T-helper 2 cell treated with Interferon-gamma antibody and Interleukin-4, amounts not matched to agents 5 μg/mL and 100 μg/mL, for 36 hours (primary cell): ENCODE measurements at places on chromosomes 13 and 19.
A peak's percentile ranks its signal among the peaks of the same experiment; 100 is the strongest.

DNA sequence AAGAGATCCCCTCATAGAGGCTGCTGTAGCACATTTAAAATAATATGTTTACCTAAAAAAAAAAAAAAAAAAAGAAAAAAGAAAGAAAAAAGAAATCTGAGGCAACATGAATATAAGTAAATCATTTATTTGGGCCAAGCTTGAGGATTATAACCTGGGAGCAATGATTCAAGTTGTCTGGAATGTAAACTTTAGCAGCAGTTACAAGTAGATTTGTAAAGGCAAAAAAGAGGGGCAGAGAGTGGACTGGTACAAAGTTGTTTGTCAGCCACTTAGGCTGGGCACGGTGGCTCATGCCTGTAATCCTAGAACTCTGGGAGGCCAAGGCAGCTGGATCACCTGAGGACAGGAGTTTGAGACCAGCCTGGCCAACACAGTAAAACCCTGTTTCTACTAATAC is 11.3 kb downstream of the ZNF43 start:
- no peak for DNase-seq

- no peak for DNase-seq
Observed at GRCh38 chr19:3565139-3565538, 7.6 kb upstream of the HMG20B start.

DNA sequence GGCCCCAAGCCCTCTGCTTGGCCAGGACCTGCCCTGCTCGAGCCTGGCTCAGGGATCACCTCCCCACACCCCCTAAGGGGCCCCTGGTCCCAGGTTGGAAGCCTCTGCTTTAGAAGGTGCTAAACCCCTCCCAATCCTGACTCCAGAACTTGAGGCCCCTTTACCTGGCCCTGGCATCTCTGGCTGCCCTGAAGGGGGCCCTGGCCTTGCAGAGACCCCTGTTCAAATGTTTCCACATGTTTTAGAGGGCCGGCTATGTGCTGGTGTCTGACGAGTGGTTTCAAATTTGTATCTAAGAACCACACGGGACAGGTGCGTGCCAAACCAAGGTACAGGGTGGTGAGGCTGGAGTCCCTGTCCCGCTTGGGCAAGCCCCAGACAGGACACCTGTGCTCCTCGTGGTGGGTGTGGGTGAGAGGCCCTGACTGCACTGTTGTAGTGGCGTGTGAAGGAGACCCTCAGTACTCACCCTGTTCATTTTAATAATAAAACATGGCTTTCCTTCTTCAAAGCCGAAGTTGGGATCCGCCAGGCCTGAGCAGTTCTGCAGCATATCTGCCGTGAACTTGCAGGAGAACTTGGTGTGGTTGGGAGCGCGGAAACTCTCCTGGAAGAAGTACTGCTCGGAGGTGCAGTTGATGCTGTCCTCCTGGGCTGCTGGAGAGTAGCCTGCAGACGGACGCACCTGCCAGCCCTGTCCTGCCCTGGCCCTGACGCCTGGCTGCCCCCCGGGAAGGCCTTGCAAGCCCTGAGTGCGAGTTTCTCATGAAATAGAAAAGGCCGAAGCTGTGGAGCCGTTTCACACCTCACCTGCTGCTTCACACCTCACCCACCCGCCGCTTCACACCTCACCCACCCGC is 5.4 kb downstream of the ATP4B start:
- no peak for DNase-seq

GRCh38 chr19:3343619-3344502 is 22.5 kb upstream of the NFIC start:
- no peak for DNase-seq

DNA sequence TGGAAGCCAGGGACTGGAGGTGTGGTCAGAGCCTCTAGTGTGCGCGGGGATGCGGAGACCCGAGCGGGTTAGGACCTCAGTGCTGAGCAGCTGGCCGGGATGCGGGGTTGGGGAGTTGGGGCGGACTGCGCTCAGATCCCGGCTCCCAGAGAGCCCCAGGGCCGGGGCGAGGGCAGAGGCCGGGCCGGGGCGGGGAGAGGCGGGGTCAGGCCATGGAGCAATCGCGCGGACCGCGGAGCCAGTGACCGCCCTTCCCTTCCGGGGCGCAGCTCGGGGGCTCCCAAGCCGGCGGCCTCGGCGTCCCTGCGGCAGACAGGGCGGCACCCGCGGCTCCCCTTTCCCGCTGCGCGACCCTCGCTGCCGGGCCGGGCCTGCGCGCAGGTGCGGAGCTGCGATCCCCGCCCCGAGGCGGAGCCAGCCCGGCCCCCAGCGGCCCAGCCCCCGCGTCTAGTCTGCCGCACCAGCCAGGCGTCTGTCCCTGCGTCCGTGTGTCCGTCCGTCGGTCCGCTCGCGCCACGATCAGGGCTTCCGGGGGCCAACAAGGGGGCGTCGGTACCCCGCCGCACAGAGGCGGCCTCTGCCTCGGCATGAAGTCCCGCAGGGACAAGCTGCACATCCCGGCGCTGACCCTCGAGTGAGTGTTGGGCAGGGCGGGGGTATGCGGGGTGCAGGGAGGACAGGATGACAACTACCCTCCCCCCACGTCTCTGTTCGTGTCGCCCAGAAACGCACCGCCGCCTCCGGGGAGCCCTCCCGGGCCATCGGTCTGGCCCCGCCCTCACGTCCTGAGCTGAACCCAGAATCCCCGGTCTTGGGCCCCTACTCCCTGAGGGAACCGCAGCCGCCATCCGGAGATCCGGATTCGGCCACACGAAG is 12.4 kb downstream of the MAST3 start:
- peak; percentile 45 for DNase-seq

- DNase-seq, result no peak
Observed at GRCh38 chr13:98364179-98364578, 187.1 kb upstream of the RNF113B start.

GRCh38 chr13:111511805-111512504 is 191.5 kb downstream of the TEX29 start:
- DNase-seq, result no peak

DNA sequence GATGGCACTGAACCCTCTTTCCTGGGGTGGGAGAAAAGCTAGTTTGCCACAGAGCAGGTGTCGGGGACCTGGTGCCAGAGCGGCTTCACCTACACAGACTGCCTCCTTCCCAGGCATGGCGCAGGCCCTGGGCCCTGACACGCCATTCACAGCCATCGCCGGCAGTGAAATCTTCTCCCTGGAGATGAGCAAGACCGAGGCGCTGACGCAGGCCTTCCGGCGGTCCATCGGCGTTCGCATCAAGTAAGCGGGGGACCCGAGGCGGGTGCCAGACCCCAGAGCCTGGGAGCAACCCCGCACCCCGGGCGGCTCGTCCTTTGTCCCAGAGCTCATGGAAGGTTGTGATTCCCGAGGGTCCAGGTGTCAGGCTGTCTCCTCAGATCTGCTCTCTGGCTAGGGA is 10.0 kb downstream of the LHB start:
- DNase-seq, result no peak

DNA sequence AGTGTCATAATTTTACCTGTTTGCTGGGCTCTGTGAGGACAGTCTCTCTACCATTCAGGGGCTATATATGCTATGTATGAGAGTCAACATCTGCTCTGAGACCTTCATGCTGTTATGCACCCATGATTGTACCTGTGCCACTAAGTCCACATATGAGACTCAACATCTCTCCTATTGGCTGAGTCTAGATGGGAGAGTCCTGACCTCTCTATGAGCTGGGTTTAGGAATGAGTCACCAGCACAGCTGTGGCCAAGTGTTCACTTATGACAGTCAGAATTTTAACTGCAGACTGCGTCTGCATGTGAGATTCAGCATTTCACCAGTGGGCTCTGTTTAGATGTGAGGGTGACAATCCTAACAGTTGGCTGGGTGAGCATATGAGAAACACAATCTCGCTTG is 49.5 kb downstream of the ZNF729 start:
- DNase-seq, result no peak

- DNase-seq, result no peak
Observed at GRCh38 chr13:71785361-71785760, 81.6 kb downstream of the DACH1 start.

GRCh38 chr19:4606921-4607678 is 32.2 kb upstream of the TNFAIP8L1 start:
- DNase-seq, result no peak

- DNase-seq, result no peak
Observed at GRCh38 chr13:79684371-79684770, 203.4 kb downstream of the NDFIP2 start.

- no peak for DNase-seq
Observed at GRCh38 chr19:13652810-13653590, 111.3 kb upstream of the MRI1 start.

DNA sequence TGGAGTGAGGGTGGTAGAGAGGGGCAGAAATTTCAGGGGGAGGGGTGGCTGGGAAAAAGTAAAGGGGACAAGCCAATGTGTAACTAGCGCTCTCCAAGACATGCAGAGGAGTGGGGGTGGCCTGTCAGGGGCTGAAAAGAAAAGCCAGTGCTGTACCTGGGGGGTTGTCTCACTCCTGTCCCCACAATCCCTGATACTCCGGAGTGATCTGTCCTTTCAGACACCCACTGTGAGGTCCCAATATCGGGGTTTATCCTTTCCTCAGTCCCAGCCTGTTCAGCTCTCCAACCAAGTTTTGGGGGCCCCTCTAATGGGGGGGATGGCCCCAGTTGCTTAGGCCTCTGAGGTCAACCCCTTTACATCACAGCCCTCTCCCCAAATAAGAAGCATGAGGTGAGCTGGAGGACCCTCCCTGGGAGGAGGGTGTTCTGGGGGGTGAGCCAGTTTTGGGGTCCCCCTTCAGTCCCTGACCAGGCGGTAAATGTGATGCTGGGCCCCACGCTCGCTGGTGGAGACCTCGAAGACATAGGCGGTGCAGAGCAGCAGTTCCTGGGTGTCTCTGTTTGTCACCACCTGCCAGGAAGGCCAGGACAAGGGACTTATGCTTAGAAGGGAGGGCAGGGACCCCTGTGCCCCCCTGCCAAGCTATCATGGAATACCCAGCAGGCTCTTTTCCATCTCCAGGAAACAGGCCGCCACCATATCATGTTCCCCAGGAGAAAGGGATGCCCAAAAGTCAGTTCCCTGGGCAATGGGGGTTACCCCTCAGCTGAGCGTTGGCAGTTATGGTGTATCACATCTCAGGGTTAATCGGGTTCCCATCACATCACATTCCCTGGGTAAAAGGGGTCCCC is 5.9 kb downstream of the CD37 start:
- DNase-seq, result no peak

GRCh38 chr13:51419001-51419636 is 33.7 kb downstream of the INTS6 start:
- DNase-seq, result no peak

DNA sequence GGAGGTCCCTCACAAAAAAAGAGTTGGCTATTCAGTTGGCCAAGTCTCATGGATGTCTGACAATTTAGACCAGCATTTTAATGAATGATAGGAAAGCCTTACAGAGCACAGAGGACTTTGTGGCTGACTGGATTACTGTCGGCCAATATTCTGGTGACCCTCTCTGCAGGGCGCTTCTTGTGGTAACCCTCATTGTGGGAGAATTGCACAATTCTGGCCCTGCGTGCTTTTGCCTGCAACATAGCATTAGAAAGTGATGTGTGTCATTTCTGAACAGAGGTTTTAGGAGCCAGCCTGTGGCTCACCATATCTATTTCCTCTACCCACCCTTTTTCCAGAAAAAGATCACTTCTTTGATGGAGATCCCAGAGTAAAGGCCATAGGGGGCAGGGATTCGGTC is 71.4 kb downstream of the EFNB2 start:
- DNase-seq, result no peak

GRCh38 chr19:3782903-3783302 is 3.3 kb downstream of the MATK start:
- DNase-seq, result no peak

GRCh38 chr13:55345224-55345623 is 1795.5 kb upstream of the PRR20A start:
- DNase-seq, result no peak

GRCh38 chr19:43332058-43332922 is 21.2 kb upstream of the CD177 start:
- DNase-seq, result no peak

DNA sequence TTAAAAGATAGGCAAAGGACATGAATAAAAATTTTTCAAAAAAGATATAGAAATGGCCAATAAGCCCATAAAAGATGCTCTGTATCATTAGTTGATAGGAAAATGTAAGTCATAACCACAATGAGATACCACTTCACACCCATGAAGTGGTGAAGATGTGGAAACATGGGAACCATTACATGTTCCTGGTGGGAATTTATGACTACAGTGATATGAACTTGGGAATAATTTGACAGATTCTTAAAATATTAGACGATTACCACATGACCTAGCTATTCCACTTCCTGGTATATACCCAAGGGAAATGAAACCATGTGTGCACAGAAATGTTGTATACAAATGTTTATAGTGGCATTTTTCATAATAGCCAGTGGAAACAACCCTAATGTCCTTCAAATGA is 232.2 kb downstream of the GGACT start:
- no peak for DNase-seq

- no peak for DNase-seq
Observed at GRCh38 chr13:60627071-60627686, 230.2 kb downstream of the TDRD3 start.

- no peak for DNase-seq
Observed at GRCh38 chr13:85303630-85304029, 495.6 kb downstream of the SLITRK6 start.
